Tibial artery (tissue), 4 donors: ENCODE measurements at places on chromosomes 3 and 15.
A peak's percentile ranks its signal among the peaks of the same experiment; 100 is the strongest.

- H3K36me3 ChIP-seq: no peaks in the 10 kb centered on the region
- peak; percentile 48 for DNase-seq
- H3K27me3 ChIP-seq: no peaks in the 10 kb centered on the region
- H3K27ac ChIP-seq: peak overlapping the region; percentile 93
- peak overlapping the region; percentile 82 for H3K4me3 ChIP-seq
Observed at GRCh38 chr15:55289011-55289745, 435 bp downstream of the RAB27A start.

GRCh38 chr15:58232281-58233065 lies 94.3 kb downstream of the AQP9 start:
- no peak overlapping the region for H3K4me3 ChIP-seq
- H3K4me1 ChIP-seq: no peaks in the 10 kb centered on the region
- H3K27me3 ChIP-seq: no peaks in the 10 kb centered on the region

GRCh38 chr3:63613561-63613960 lies 38.9 kb upstream of the SNTN start:
- H3K27ac ChIP-seq: no peak overlapping the region
- no peaks in the 10 kb centered on the region for H3K27me3 ChIP-seq
- no peaks in the 10 kb centered on the region for H3K36me3 ChIP-seq

- no peak for DNase-seq
- H3K27ac ChIP-seq: no peak overlapping the region
- H3K4me1 ChIP-seq: no peaks in the 10 kb centered on the region
- no peaks in the 10 kb centered on the region for H3K36me3 ChIP-seq
Observed at GRCh38 chr15:100189319-100189718, 152.5 kb downstream of the ADAMTS17 start.

DNA sequence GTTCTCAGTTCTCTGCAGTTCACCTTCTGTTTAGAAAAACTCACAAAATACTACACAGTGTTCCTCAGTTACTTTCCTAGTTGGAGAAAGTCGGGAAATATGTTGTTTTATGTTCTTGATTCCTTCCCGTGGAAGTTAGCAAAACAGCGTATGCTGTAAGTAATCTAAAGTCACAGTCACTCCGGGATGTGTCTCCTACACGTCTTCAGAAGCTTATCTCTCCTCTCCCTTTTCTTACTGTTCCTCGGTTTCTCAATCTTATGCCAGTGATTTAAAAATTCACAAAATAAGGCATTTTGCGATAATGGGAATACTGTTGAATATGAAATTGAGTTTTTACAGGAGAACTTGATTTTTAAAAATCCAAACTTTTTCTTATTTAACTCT lies 1.7 kb downstream of the HEG1 start:
- peaks cover 73% of the 10 kb centered on the region for H3K4me1 ChIP-seq
- peak overlapping the region; percentile 83 for H3K4me3 ChIP-seq
- peak overlapping the region; percentile 96 for H3K27ac ChIP-seq

- H3K27me3 ChIP-seq: no peaks in the 10 kb centered on the region
- no peak overlapping the region for H3K4me3 ChIP-seq
- no peak for DNase-seq
- no peak overlapping the region for H3K27ac ChIP-seq
- no peaks in the 10 kb centered on the region for H3K4me1 ChIP-seq
- H3K36me3 ChIP-seq: no peaks in the 10 kb centered on the region
Observed at GRCh38 chr3:41683666-41684350, 278.1 kb downstream of the ULK4 start.

GRCh38 chr3:122004991-122005565 lies 17.0 kb downstream of the ILDR1 start:
- H3K27ac ChIP-seq: no peak overlapping the region
- DNase-seq: no peak
- no peak overlapping the region for H3K4me3 ChIP-seq
- no peaks in the 10 kb centered on the region for H3K27me3 ChIP-seq
- H3K36me3 ChIP-seq: no peaks in the 10 kb centered on the region

- no peak overlapping the region for H3K4me3 ChIP-seq
- H3K27ac ChIP-seq: no peak overlapping the region
- H3K27me3 ChIP-seq: no peaks in the 10 kb centered on the region
- peak; percentile 35 for DNase-seq
- no peaks in the 10 kb centered on the region for H3K4me1 ChIP-seq
Observed at GRCh38 chr15:29130951-29131839, 138.4 kb downstream of the NSMCE3 start.

DNA sequence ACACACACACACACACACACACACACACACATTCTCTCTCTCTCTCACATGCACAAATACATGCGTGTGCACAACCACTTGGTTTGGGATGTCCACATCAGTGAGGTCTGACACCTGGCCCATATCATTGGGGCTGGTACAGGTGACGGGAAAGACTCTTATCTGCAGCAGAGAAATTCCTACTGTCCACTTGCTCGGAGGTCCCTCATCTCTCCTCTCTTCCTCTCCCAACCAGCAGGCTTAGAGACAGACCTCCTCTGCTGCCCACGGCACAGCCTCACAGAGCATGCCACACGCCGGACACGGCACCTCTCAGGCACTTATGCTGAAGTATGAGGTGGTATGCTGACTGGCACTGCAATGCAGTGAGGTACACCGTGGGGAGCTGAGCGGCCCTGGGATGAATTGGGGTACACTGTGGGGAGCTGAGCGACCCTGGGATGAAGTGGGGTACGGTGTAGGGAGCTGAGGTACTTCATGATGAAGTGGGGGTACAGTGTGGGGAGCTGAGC lies 41.7 kb downstream of the MAGEF1 start:
- no peaks in the 10 kb centered on the region for H3K4me1 ChIP-seq
- H3K4me3 ChIP-seq: no peak overlapping the region
- no peak for DNase-seq
- no peaks in the 10 kb centered on the region for H3K36me3 ChIP-seq
- H3K27me3 ChIP-seq: peaks cover 4% of the 10 kb centered on the region

DNA sequence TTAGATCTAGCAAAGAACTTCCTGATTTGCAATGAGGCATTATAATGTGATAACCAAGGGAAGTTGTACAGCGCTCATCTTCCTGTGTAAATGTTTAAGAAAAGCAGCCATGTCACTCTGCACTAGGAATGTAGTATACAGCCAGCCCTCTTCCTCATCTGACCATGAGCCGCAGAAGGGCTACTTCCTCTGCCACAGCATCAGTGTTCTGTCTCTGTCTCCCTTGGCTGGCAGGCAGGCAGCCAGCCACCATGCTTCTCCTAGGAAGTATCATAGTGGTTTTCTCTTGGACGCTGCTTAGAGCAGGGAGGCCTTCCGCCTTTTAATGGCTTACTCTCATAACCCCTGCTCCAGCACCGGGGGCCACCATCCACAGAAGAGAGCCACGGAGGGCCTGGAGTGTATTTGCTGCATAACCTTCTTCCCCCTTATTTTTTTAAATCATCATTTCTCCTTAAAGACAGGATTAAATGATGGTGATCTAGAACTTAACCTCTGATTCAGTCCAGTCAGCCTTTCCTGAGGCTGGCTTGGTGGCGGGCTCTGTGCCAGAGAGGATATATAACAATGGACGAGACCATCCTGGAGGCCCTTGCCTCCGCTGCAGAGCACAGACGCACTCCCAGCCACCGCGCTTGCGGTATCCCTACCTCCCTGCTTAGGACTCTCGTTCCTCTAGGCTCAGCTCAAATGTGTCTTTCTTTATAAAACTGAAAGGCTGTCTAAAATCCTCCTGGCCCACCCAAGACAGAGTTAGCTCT lies 57.3 kb upstream of the PLXNA1 start:
- peaks cover 19% of the 10 kb centered on the region for H3K4me1 ChIP-seq
- no peak overlapping the region for H3K4me3 ChIP-seq
- H3K36me3 ChIP-seq: no peaks in the 10 kb centered on the region
